ENCODE measurements at places on chromosomes 2 and 18. TPM values are rescaled to one million over a fixed set of nuclear protein-coding genes. Genes with fewer than 3 reads are reported as not detected.

DNA sequence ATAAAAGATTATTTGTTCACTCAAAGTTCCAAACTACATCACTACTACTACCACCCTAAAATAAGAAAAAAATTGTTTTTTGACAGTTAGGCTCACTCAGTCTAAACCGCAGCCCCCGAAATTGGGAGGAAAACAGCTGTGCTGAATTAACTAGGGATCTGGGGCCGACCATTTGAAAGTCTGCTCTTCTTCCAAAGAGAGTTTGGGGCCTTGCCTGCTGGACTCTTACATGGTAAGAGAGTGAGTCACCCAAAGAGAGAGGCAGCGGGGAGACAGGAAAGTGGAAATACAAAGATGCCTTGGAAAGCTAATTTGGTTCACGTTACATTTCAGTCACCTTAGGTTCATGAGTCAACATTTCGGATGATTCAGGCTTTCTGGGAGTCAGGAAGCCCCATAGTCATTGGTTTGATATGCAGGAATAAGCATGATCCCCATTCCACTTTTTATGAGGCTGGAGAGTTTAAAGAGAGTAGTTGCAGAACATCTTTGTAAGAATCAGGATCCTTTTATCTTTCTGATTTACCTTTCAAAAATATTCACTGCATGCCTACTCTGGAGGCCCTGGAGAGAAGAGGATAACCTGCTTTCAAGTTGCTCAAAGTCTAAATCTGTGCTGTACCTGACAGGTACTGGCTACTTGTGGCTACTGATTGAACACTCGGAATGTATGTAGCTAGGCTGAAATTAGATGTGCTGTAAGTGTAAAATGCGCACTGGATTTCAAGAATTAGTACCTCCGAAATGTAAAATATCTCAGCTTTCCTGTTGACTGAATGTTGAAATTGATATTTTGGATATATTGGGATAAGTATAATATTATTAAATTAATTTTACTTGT, 995 bp upstream of the RTN4 start:
- DNase-seq, result peak; percentile 100

SGO2 gene
- 3.4 TPM for total RNA-seq

GRCh38 chr2:98898423-98898841, 37.6 kb downstream of the CRACDL start:
- DNase-seq, result no peak

DNA sequence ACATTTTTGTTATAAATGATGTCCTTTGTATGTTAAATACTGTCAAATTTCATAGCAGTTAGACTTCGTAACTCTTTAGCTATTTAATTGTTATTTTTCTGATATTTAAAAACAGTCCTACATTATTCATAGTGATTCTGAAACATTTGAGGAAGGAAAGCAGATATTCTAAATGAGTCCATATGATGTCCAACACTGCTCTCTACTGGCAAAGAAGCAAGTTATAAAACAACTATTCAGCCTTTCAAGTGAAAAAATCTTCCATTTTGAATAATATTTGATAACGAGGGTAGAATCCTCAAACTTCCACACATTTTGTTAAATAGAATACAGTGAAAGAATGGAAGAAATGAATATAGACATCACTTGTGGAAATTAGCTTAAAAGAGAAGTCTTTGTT, 220.8 kb downstream of the GULP1 start:
- DNase-seq, result no peak

GKN1 gene
- total RNA-seq, result not detected

DNA sequence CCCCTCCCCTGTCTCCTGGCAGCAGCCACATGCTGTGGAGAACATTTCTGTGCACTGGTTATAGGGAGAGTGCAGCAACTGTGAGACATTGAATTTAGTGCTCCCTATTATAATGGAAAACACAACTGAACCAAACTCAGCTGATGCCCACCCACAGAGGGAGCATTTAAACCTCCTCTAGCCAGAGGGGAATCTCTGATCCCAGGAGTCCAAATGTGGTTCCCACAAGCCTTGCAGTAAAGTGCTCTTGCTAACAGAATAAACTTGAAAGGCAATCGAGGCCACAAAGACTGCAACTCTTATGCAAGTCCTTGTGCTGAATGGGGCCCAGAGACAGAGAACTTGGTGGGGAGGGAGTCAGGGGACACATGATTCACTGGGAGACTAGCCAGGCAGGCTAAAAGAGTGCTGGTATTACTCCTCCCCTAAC, 638.8 kb upstream of the VRK2 start:
- DNase-seq, result no peak

CENPA gene
- total RNA-seq, result 2.4 TPM
